ENCODE measurements at places on chromosomes 6 and 20.

GRCh38 chr6:117513778-117514365 lies 31.4 kb downstream of the DCBLD1 start:
- DNase-seq = no peak

GRCh38 chr20:17542993-17543412 lies 11.8 kb upstream of the BFSP1 start:
- no peak for DNase-seq

- DNase-seq = no peak
These were observed 157.8 kb downstream of the MYO6 start for GRCh38 chr6:75906871-75907270.

- DNase-seq = no peak
These were observed 3.5 kb upstream of the TRAF3IP2 start for GRCh38 chr6:111609028-111609820.

DNA sequence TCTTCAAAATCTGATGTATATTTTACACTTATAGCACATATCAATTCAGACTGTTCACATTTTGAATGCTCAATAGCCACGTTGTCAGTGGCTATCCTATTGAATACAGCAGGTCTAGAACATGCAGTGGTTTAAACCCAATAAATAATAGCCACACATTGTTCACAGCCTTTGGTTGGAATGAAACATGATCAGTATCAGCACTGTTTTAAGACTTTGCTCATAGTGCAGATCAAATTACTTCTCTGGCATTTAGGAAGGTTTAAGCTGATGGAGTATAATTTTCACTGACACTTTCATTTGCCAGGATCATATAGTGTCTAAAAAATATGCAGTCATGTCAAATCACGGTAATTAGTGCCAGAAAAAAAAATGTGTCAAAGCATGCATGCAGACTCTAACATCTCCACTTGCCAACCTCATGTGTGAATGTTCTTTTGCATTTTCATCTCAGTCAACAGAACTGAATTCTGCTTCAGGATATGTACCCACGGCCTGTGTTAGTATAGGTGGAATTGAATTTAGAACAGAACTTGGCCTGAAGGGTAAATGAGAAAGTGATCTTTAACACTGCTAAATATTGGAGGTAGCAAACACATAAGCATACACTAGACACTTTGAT lies 184.1 kb downstream of the SLC24A3 start:
- DNase-seq = no peak

DNA sequence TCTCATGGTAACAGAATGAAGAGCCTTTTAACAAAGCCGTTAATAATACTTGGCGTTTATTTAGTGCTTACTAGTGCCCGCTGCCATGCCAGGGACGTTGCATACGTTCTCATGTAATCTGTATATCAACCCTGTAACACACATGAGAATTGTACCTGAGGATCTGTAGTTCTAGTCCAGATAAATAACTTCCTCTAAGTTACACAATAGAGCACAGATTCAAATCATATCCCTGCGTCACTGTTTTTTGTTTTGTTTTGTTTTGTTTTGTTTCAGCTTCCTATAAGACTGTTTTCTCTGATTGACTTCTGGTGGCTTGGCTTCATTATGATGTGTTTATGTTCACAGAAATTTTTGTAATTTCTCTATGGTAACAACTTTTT lies 553 bp downstream of the ZSCAN16 start:
- no peak for DNase-seq

DNA sequence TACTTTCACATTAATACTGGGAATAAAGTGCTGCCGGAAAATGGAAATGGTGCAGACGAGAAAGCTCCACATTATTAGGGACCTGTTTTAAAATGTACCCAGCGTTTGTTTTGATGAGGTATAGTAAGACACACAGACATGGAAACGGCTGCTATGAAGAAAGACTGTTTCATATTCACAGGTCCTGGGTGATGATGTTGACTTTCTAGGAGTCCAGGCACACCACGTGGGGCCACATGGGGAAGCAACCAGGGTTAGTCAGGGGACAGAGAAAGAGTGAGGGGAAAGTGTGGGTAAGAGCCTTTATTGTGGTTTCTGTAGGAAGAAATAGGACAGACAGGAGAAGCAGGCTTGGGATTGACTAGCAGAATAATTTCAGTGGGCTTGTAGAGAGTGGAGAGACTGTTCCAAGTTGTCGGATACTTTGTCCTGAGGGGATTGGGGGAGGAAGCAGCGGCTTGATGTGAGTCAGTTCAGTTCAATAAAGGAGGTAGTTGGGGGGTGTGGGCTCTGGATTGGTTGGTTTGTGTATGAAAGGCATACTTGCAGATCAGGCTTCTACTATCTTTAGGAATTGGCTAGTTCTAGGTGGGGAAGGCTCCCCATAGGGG lies 112.0 kb upstream of the MCHR2 start:
- no peak for DNase-seq

- DNase-seq = no peak
These were observed 34.6 kb upstream of the SCUBE3 start for GRCh38 chr6:35178932-35179832.

- no peak for DNase-seq
These were observed 43.1 kb upstream of the SNX9 start for GRCh38 chr6:157779705-157780604.

DNA sequence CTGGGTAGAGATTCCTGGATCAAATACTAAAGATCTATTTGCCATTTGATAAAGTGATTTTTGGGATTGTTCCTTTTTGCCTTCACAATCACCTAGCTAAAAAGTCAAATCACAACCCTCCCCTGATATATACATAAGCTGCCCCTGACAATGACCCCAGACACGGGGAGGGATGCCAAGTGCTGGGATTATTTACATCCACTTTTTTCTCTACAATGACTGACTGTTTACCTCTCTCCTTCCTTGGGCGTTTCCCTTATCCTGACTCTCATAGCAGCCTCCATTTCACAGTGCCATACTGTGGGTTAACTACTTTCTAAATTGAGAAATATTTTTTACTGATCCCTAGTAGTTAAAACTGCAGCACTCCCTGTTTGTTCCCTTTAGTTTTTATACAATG lies 150.8 kb upstream of the TMEM170B start:
- no peak for DNase-seq

GRCh38 chr20:34522969-34523871 lies 7.0 kb downstream of the DYNLRB1 start:
- DNase-seq = peak; percentile 89

DNA sequence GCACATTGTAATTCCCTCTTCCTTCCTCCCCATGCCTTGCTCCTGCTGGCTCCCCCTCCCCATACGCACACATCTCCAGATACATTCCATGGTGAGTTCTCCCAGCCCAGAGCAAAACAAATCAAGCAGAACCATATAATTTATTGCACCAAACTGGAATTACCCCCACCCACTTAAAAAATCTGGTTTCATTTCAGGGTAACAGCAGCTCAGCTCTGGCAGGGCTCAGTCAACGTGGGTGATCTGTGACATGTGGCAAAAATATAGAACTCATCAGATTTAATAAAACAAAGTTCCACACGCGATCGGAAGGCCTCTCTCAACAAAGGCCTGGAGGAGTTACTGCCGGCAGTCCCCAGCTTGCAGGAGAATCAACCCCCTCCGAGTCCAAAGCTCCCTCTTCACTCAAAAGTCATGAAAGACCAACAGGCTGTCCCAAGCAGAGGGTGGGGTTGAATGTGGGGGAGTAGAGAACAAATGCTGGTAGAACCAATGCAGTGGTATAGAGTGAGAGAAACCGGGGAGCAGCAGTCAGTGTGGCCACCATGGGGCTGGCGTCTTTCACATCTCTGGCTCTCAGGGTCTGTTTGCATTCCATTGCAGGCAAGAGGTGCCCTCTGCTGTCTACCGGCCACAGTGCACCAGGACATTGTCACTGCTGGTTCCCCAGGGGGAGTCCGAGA lies 323.3 kb upstream of the NT5E start:
- peak; percentile 40 for DNase-seq

- DNase-seq = no peak
These were observed 18.4 kb upstream of the IFNGR1 start for GRCh38 chr6:137237413-137238170.

DNA sequence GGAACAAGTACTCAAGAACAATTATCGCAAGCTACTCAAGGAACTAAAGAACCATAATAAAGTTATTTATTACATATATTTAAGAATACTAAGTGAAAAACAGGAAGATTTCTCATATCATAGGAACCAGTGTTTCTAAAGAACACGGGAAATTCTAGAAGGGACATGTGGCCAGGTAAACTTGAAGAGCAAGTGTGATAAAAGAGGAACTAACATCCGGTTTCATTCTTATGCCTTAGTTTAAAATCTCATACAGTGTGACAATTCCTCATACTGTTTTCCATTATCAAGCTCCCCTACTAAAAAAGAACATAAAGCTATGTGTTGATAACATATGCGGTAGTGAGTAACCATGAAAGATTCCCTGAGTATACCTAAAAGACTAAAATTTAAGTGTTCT lies 163.5 kb upstream of the SHLD1 start:
- DNase-seq = no peak

- no peak for DNase-seq
These were observed 260.6 kb downstream of the PRL start for GRCh38 chr6:22036275-22036674.

- no peak for DNase-seq
These were observed 10.2 kb downstream of the PGBD1 start for GRCh38 chr6:28291573-28291972.

GRCh38 chr6:169556758-169557548 lies 144.9 kb downstream of the WDR27 start:
- DNase-seq = no peak

DNA sequence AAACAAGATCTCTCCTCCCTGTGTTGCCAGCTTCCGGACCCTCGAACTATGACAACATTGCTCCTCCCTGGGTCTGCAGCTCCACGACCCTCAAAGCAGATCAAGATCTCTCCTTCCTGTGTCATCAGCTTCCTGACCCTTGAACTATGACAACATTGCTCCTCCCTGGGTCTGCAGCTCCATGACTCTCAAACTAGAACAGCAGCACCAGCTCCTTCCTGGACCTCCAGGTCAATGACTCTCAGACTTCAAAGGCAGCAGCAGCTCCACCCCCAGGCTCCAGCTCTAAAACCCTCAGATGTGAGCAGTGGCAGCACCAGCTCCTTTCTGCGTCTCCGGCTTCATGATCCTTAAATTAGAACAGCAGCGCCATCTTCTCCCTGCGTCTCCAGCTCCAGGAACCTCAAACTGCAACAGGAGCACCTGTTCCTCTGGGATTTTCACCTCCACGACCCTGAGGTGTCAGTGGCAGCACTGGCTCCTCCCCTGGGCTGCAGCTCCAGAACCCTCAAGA lies 341.0 kb upstream of the SULF2 start:
- DNase-seq = no peak

GRCh38 chr6:66662196-66662595 lies 955.2 kb upstream of the EYS start:
- no peak for DNase-seq

GRCh38 chr6:31402324-31403282 lies 792 bp upstream of the MICA start:
- DNase-seq = peak; percentile 32
